ENCODE measurements at places on chromosomes 7 and 10.

GRCh38 chr10:103640436-103641181, 147.1 kb downstream of the NEURL1 start:
- DNase-seq: no peak

DNA sequence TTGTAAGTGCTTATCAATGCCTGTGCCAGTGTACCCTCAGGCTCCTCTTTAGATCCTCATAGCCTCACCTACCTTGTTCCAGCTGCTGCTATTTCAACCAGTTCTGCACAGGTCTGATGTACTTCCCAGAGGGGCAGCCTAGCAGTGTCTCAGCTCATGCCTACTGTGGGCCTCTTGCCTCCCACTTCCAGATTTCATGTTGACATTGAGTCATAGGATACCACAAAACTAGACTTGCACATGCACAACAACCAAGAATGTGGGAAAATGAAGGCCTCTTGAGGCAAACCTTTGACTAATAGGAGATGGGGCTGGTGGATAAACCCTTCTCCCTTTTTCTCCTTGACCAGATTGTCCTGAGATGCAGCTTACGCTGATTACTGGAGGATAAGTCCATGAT, 31.0 kb downstream of the PON3 start:
- no peak for DNase-seq

DNA sequence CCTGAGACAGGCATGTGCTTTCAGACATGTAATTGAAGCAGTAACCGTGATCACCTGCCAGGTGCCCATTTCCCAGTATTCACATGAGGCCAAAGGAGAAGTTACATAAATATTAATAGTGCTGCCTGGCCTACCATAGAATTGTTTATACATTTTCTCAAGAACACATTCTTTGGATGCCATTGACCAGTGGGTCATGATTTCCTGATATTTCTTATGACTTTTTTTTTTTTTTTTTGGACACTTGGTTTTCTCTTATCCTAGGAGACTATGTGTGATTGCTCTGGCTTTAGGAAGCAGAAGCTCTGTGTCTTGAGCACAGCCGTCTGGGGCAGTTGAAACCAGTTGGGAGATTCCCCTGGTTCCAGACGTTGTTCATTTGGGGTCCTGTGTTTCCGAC, 143.9 kb upstream of the NPS start:
- no peak for DNase-seq

DNA sequence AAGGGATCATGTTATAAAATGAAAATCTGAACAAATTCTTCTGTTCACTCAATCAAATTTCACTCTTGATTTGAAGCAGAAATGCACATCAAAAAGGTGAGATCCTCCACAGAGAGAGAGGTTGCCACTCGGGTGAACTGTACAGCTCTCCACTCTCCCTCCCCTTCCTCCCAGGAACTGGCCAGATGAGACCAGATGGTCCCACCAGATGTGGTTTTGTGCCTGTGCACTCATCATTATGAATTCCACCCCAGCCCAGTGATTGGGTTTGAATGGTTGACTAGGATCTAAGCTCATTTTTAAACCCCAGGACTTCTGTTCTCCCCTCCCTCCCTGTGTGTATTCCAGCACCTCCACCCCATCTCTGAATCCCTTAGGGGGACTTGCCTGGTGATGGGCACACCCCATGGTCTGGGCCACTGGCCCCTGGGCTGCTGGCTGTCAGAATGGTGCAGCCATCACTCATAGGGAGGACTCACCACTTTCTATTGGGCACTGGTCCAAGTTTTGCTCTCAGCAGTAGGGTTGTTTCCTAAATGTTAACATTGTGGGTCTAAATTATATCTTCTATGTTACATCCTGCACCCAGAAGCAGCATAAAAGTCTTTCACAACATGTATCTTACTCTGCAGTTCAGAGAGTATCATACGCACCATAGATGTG, 393.1 kb downstream of the TNS3 start:
- no peak for DNase-seq

- DNase-seq: no peak
These were observed 11.9 kb downstream of the ZNF804B start for GRCh38 chr7:88771417-88771816.

DNA sequence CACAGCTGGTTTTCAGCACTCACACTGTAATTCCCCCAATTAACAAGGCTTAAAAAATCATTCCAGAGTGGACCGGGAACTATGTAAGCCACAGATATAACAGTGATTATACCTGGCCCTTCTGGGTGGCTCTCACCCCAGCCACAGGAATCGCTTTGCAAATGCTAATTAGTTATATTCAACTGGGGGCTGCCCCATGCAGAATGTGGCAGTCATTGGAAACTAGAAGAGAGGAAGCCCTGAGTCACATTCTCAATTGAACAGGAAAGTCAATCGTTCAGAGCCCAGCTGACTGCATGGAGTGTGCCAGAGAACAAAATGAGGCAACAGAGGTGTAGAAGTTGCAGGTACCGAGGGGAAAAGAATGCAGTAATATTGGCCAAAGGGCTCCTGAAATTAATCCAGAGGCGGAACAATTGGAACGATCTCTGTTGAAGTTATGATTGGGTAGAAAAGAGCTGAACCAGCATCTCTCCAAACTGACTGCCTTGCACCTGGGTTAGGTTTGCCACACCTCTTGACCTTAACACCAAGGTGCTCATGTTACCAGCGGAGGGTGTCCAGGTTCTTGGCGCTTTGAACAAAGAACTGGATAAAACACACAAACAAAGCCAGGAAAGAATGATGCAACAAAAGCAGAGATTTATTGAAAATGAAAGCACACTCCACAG, 909.7 kb upstream of the AUTS2 start:
- no peak for DNase-seq

DNA sequence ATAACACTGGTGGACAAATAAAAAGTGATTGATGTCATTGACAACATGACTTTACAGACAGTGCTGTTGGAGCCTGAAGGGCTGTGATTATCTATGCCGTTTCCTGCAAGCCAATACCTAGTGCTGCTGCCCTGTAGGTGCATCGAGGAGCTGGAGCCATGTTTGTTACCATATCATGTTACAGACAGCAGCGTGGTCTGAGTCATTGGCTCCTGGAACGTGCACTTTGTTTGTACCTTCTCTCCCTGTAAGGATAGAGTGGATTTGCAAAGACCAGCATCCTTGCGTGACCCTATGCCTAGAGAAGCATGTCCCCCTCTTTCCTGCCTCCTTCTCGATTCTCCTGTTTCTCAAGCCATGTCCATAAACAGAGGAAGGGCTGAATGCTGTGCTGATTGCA, 597.2 kb downstream of the TYW1 start:
- DNase-seq: no peak

DNA sequence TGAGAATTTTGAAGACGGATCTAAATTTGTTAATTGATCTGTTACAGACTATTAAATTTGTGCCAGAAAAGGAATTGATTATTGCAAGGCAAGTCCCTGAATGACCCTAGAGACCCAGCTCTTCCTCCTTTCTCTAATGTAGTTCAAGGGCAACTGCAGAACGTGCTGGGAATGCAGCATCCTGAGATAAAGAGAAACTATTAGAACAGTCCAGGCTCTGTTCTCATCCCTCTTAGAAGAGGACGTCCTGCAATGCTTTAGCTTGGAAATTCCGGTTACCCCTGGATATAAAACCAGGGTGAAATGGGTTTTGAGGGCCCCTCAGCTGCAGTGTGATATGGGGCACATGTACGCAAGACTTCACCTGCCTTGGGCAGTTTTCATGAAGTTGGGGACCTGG, 67.3 kb downstream of the PTN start:
- no peak for DNase-seq

DNA sequence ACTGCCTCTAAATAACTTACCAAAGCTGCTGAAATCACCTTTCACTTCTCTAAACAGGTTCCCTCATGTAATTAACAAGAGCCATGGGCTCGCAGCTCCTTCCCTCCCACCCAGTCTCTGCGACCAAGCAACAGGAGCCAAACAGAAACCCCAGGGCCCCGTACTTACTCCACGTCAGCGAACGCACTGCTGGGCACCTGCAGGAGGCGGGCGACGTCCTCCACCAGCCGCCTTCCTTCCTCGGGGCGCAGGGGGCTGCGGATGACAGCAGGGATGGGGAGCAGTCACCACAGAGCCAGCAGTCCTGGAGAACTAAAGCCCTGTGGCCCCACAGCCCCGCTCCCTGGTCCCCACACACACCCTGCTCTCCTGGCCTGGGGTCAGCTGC, 477.0 kb downstream of the PTPRN2 start:
- DNase-seq: no peak

- peak; percentile 8 for DNase-seq
These were observed 98.9 kb downstream of the DYNC1I1 start for GRCh38 chr7:95871075-95871848.

DNA sequence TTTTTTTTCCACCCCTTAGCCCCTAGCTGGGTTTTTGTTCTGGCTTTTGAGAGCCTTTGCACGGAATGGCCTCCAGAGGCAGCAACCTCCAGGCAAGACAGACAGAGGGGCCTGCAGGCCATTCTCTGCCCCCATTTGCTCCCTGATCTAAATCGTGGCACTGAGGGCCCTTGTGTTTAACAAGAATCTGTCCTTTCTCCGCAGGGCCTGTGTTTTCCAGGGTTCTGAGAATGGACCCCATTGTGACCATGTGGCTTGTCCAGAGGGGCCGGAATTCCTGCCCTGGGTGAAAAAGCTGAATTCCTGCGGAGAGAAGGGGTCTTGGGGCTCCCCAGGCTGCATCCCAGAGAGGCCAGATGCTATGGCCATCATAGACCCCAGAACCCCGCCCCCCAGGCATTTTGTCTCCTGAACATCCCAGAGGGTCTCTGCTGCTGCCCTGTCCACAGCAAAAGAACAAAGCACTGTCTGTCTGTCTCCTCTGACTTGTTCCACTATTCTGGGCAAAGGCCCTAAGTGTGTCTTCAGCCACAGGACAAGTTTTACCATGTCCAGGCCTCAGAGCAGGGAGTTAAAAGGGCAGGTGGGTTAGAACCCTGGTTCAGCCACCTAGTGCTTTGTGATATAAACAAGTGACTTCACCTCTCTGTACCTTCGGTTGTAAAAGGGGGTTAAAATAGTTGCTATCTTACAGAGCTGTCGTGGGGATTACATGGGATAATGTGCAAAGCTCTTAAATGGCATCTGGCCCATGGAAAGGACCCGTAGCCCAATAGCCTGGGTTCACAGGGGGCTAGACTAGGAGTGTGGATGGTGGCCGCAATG, 155.6 kb downstream of the SH3PXD2A start:
- DNase-seq: no peak

DNA sequence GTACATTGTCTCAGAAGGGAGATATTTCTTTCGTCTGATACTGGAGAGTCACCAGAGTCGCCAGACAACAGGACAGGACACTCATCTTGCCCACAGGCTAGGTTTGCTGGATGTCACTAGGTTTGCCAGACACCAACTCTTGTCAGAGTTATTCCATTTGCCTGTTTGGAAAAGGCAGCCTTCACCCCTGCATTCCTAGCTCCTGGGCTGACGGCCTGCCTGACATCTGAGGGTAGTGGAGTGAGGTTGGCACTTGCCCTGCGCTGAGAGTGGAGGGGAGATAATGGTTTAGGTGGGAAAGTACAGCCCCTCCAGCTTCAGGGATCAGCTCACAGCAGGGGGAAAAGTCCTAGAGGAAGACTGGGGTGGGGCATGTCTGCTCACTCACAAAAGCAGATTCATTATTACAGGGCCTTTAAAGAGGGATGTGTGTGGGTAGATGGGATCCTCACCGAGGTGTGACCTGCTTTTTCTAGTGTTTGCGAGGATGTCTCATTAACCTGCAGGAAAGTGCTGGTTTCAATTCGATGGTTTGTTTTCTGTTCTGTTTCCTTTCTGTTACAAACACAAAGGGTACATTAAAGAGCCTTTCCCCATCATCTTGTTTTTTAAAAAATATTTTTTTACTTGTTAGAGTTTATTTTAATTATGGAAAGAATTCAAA, 79.3 kb upstream of the TNS3 start:
- DNase-seq: no peak

DNA sequence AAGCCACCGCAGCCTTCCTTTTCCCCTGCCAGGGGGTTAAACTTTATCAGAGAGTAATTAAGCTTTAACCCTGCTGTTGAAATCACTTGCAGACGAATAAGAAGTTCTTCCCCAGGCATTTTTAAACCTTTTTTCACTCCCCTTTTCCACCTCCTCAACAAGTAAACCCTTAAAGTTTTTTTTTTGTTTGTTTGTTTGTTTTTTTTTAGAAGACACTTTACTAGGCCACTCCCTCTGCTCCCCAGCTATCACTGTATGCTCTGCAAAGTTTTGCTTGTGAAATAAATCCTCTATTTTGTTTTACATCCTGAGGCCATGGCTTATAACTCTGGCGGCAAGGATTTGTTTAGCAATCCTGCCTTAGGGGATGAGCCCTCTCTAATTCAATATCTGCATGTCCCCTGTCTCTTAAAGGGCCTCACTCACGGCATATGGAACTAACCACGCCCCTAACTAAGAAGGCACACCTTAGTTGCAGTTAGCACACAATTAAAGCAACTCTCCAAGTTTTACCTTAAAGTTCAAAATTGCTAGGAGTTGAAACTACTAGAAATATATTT, 1354.7 kb upstream of the LRRTM3 start:
- DNase-seq: no peak

DNA sequence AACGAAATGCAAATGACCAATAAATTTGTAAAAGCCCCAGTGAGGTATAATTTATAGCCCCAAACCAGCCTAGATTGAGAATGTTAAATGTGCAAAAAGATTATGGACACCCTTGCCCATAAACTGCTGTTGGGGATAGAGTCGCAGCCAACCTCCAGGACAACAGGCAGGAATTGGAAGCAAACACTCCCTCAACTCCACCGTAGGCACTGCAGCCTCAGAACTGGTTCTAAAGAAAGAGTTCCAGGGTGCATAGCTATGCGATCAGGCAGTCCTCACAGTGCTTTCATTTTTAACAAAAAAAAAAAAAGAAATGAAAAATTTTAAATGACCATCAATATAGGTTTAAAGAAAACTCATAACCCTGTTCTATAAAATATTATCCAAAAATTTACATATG, 86.2 kb downstream of the CXCL12 start:
- no peak for DNase-seq

DNA sequence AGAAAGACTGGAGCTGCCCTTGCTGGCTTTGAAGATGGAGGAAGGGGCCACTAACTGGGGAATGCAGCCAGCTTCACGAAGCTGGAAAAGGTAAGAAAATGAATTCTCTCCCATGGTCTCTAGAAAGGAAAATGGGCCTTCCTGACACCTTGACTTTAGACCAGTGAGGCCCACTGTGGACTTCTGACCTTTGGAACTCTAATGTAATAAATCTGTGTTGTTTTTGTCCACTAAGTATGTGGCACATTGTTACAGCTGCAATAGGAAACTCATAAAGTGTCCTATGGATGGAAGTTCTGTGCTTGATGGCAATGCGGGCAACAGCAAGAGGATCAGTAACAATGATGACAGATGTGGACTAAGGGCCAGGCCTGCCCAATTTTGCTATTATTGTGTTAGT, 20.9 kb downstream of the DNAJB9 start:
- DNase-seq: no peak

- DNase-seq: peak; percentile 40
These were observed 31.8 kb upstream of the MSMB start for GRCh38 chr10:46077731-46078413.

GRCh38 chr10:32256613-32257437, 90.1 kb downstream of the EPC1 start:
- DNase-seq: peak; percentile 24
